NCI-H2029 treated with DMSO at 0.1 percent for 48 hours (cell line): ENCODE measurements at places on chromosomes 3 and 15.

DNA sequence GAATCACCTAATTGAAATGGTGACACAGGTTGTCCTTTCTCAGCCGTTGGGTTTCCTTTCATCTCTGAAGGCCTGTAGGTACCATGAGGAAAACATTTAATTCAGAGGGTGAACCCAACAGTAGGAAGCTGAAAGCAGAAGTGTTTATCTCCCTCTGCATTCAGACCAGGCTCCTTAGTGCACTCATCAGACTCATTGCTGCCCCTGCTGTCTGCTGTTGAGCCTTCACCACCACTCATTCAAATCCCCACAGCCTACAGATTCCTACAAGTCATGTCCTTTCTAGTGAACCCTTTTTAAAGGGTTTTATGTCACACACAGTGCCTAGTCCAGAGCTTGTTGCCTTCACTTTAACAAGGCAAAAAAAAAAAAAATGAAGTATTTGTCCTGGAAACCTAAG, 13.4 kb downstream of the WDR48 start:
- no peak for DNase-seq

DNA sequence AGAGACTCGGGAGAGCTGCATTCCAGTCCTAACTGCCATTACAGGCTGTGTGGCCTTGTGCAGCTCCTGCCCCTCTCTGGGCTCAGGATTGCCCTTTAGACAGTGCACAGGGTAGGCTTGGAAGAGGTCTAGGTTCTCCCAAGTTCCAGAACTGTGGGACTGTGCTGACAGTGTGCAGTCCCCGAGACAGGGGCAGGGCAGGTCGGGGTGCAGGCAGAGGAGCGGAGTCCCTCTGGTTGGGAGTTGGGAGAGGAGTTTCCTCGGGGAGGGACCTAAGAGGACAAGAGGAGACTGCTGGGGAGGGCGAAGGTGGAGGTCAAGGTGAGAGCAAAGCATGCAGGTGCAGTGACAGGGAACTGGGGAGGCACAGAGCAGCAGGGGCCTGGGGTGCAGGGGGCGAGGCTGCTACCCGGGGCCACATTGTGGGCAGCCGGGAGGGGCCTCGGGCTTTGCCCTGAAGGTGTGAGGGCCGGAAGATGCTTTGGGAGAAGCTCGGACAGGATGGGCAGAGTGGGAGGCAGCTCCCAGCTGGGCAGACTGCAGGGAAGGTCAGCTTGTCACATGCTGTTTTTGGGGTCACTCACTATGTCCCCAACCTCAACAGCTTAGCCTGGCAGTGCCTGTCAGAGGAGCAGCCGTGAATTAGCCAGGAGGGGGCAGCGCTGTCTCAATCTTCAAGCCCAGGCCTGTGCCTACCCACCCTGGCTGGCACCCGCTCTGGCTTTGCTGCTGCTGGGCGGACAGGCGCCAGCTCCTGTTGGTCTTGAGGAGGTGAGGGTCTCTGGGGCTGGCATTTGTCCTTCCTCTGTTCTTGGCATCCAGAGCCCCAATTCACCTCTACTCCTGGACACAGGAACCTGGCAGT, 15.4 kb upstream of the CSPG4 start:
- no peak for DNase-seq

- no peak for DNase-seq
Measured at GRCh38 chr15:101463270-101463669, 26.2 kb downstream of the PCSK6 start.

- DNase-seq: no peak
Measured at GRCh38 chr3:48428572-48429316, 1.1 kb downstream of the PLXNB1 start.

GRCh38 chr3:52005571-52005986, 9.9 kb upstream of the RPL29 start:
- no peak for DNase-seq

GRCh38 chr15:78129077-78129750, 2.0 kb downstream of the CIB2 start:
- DNase-seq: peak; percentile 52

- DNase-seq: no peak
Measured at GRCh38 chr3:171797873-171798272, 12.4 kb downstream of the PLD1 start.

GRCh38 chr15:41980654-41981323, 8.4 kb upstream of the EHD4 start:
- no peak for DNase-seq

DNA sequence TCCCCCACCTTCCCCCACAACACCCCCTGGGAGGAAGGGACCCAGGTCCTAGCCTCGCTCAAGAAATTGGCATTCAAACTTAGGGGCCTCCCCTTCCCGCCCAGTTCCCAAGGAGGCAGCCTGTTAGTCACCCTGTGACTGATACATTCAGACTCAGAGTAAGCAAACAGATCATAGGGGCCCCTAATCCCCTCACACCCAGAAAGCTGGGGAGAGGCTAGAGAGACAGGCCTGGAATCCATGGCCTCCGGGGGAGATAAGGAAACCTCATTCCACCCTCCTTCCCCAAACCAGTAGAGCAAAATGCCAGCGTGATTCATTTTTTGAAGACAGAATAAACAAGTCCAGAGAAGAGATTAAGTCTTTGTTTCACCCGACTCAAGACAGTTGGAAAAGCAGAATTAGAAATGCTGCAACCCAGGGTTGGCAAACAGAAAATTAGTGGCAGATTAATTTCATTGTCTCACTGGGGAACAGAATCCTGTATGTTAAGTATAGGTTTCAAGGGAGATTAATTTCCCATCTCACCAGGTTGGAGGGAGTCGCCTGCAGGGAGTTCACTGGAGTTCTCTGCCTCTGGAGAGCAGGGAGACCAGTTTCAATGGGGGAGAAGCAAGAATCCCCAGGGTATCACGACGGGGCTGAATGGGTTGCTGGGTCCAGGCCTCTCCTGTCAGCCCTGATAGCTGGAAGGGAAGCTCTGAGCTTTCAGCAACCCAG, 268.3 kb downstream of the UACA start:
- no peak for DNase-seq

GRCh38 chr3:161939918-161940620, 443.5 kb downstream of the OTOL1 start:
- no peak for DNase-seq

GRCh38 chr15:33679061-33679460, 289.2 kb upstream of the CHRM5 start:
- DNase-seq: no peak

DNA sequence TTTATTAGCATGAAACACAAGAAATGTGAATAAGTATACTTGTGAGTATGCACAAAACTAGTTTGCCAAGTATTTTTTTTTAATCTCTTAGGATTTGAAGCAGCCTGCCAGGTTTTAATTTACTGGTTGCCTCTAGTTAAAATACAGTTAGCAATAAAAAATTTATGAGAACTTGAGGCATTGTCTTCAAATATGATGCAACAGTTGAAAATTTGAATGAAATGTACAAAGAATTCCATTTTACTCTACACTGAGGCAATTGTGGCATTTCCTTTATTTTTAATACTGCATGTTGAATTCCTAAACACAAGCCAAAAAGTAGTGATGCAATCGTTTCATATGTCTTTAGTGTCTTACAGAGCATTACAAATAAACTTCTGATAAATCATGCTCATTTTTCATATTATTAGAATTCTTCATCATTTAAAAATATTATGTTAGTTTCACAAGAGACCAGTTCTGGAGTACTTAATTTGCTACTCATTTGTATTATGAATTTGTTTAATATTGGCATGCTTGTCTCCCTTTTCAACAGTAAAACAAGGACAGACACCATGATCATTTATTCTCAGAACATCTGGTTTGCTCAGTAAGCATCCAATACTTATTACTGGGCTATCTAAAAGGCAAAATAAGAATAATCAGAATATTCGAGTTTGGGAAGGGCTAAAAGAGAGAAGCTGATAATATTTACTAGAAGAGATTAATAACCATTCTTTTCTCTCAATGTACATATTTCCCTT, 124.8 kb upstream of the PTX3 start:
- DNase-seq: no peak

GRCh38 chr3:64987726-64988125, 299.9 kb upstream of the ADAMTS9 start:
- DNase-seq: no peak

DNA sequence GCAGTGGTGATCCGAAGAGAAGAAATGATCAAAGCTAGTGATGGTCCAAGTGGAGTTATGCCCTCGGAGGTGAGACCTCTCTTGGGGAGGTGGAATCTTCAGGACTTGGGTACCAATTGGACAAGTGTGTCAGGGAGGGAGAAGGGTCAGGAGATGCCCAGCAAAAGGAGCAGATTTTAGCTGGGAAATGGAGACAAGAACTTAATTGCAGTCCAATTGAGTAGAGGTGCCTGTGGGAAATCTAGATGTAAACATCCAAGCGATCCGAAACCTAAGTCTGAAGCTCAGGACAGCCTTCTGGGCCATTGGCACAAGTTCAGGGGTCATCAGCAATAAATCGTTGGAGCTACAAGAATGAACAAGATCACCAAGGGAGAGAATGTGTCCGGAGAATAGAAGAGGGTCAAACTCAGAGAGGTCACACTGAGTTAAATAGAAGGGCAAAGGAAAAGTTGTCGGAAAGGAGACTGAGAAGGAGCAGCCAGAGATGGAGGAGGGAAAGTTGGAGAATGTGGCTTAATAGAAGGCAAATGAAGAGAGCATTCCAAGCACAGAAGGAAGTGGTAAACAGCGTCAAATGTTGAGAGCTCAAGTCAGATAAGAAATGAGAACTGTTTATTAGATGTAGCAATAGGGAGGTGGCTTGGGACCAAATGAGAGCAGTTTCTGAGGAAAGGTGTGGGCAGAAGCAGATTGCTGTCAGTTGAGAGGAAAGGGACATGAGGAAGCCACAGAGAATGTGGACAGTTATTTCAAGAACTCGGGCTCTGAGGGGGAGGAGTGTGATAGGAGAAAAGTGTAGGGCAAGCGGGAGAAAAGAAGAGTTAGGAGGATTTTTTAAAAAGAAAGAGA, 64.2 kb upstream of the FNDC3B start:
- DNase-seq: no peak

- DNase-seq: no peak
Measured at GRCh38 chr15:46714950-46715349, 1002.4 kb upstream of the SEMA6D start.

GRCh38 chr3:14920536-14920935, 26.8 kb upstream of the NR2C2 start:
- no peak for DNase-seq

GRCh38 chr3:187223799-187224198, 26.5 kb downstream of the RTP1 start:
- DNase-seq: no peak

DNA sequence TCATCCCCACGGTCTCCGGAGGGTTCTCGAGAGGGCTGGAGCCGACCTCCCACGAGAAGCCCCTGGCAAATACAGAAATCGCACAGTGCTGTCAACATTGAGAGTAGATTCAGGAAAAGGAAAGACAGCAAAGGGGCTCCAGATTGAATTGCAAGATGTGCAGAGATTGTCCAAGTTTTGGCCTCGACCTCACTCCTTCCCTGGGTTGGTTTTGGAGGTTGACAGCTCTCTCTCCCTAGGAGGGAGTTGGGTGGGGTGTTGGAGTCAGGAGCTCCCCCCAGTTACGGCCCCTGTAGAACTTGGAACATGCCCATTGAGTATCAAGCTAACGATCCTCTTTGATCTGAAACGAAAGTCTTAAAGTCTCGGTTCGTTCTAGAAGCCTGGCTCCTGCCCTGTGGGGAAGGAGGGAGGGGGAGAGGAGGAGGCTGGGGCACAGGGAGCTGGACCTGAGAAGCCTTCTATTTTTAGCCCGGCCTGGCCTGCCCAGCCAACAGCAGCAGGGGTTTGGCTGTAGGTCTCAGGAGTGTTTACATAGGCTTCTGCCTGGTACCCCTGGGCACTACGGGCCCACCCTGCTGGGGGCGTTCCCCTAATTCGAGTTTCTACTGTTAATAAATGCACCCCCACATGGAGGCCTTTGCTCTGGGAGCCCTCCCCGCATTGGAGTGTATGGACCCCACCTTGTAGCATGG, 672 bp upstream of the KY start:
- DNase-seq: no peak

DNA sequence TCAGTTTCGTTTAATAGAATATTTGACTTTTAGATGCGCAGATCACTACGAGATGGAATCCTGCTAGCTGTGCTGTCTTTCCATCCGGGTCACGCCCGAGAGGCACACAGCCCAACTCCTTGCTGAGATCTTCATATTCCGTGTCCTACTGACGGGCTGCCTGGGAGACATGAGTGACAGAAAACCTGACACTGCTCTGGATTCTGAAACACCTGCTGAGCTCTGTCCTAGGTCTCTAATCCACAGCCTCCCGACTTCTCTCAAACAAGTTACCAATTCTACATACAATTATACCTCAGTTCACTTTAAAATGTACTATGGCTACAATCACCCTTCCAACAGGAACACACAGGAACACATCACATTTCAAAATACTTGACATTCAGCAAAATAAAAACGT, 27.2 kb downstream of the TFRC start:
- DNase-seq: no peak

DNA sequence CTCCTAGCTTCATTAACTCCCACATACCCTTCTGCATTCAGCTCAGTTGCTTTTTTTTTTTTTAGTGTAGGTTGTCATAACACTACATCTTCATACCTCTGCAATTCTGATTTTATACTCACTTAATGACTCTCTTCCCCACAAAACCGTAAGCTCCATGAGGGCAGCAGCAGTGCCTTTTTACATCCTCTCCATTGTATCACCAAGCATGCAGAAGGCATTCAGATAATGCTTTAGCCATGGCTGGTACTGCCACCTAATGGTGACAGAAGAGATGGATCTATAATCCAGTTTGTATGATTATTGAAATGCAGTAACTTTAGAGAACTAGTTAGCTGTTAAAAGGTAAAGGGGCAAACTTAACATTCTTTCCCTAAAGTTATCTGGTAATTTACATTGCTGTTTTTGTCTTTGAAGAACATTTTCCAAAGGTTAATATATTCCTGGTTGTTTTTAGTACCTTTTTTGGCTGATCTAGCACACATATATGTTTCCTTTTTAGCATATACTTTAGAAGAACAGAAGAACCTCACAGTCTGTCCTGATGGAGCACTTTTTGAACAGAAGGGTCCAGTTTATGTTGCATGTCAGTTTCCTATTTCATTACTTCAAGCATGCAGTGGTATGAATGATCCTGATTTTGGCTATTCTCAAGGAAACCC, 36.8 kb downstream of the ATP1B3 start:
- DNase-seq: peak; percentile 31

GRCh38 chr3:49781415-49782199, 4.7 kb downstream of the IP6K1 start:
- DNase-seq: no peak

DNA sequence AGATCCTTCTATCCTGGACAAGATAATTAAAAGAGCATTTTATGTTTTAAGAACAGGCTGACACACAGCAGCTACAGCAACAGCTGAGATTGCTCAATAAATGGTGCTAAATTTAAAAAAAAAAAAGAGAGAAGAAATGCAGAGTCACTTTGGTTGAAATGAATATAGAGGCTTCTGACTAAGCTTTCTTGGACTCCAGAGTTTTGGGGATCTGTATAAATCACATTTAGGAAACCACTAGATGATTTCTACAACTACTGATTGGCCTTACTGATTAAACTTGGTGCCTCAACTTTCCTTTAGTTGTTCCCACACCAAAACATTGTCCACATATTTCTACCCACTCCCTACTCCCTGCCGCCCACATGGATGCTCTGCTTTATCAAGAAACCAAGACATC, 132.9 kb upstream of the ZBTB20 start:
- no peak for DNase-seq

- no peak for DNase-seq
Measured at GRCh38 chr3:41330465-41330864, 131.2 kb downstream of the CTNNB1 start.

GRCh38 chr15:48413304-48413703, 82.1 kb downstream of the DUT start:
- no peak for DNase-seq
